A549 treated with ZK216348 at 1 μM for 4 hours (cell line): ENCODE measurements at places on chromosomes 13 and 19. TPM values are rescaled to one million over a fixed set of nuclear protein-coding genes. Genes with fewer than 3 reads are reported as not detected.

Gene CLDND2
- 6.6 to 12.6 TPM (median 10.5 TPM) in 5 replicates for total RNA-seq

Gene TEX101
- total RNA-seq: not detected in 5 replicates

Gene KLK3
- not detected in 5 replicates for total RNA-seq

Gene RASAL3
- total RNA-seq: not detected in 5 replicates

Gene UBL3
- 5.3 to 9.4 TPM (median 7.5 TPM) in 5 replicates for total RNA-seq

Gene NCR1
- not detected in 5 replicates for total RNA-seq

Gene ZNF836
- 0.33 to 0.95 TPM (median 0.52 TPM) in 5 replicates for total RNA-seq

Gene WDR88
- not detected in 5 replicates for total RNA-seq
